Endothelial cell (in vitro differentiated cells): ENCODE measurements at places on chromosomes 7 and 10. TPM values are rescaled to one million over a fixed set of nuclear protein-coding genes. Genes with fewer than 3 reads are reported as not detected.

Gene GIMAP6
- 47.7 TPM for total RNA-seq

Gene MNX1
- 3.8 TPM for total RNA-seq

Gene ABCB4
- total RNA-seq: 3.0 TPM

GRCh38 chr7:140611641-140612040, 29.0 kb downstream of the DENND2A start:
- H3K27me3 ChIP-seq: no peaks in the 10 kb centered on the region
- H3K4me3 ChIP-seq: no peak overlapping the region
- H3K4me1 ChIP-seq: peaks cover 5% of the 10 kb centered on the region
- no peak overlapping the region for H3K27ac ChIP-seq

DNA sequence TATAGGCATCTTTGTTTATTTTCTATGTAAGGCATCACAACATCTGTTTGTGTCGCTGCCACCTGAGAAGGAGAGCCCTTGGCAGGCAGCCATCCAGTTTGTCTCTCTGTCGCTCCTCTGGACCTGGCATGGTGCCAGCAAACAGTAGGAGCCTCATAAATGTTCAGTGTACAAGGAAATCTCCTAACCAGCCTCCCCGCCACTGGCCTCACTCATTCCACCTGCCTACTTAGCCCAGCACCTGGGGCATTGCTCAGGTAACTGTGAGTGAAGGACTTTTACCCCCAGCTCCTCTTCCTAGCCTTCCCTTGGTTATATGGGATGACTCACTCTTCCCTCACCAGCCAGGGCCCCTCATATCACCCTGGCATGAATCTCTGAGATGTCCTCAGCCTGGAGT, 61.7 kb upstream of the NPTX2 start:
- no peaks in the 10 kb centered on the region for H3K36me3 ChIP-seq
- H3K27ac ChIP-seq: no peak overlapping the region
- peaks cover 2% of the 10 kb centered on the region for H3K27me3 ChIP-seq
- no peak overlapping the region for H3K4me3 ChIP-seq

- H3K27ac ChIP-seq: no peak overlapping the region
- DNase-seq: no peak
- no peaks in the 10 kb centered on the region for H3K36me3 ChIP-seq
- no peak overlapping the region for H3K4me3 ChIP-seq
- peaks cover 3% of the 10 kb centered on the region for H3K4me1 ChIP-seq
These were observed 6.1 kb upstream of the CAV2 start for GRCh38 chr7:116493449-116493848.

DNA sequence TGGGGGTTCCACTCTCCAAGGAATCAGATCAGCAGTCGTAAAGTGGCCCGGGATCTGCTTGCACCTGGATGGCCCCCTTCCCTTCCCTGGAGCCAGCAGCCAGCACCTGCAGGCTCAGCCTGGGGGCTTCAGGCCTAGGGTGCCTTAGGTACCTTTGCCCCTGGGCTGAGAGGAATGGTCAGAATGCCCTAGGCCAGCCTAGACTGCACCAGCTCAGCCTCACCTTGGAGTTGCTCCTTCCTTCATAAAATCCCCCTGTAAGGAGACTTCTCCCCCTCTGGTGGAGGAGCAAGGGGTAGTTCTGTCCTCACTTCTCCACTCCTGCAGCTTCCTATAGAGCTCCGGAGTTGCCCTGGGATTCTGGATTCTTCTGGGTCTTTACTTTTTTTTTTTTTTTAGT, 32.4 kb upstream of the LBX1 start:
- H3K4me3 ChIP-seq: no peak overlapping the region
- no peaks in the 10 kb centered on the region for H3K36me3 ChIP-seq
- H3K4me1 ChIP-seq: peaks cover 13% of the 10 kb centered on the region
- no peak for DNase-seq
